ENCODE measurements at places on chromosomes 5 and 9. TPM values are rescaled to one million over a fixed set of nuclear protein-coding genes. Genes with fewer than 3 reads are reported as not detected.

CCIN gene
- 0.95 TPM for total RNA-seq

TXNDC8 gene
- total RNA-seq: not detected

CNTLN gene
- total RNA-seq: 7.7 TPM

EIF4E1B gene
- not detected for total RNA-seq

- DNase-seq: no peak
Measured at GRCh38 chr5:147880487-147880886, 2.0 kb downstream of the SCGB3A2 start.

DNA sequence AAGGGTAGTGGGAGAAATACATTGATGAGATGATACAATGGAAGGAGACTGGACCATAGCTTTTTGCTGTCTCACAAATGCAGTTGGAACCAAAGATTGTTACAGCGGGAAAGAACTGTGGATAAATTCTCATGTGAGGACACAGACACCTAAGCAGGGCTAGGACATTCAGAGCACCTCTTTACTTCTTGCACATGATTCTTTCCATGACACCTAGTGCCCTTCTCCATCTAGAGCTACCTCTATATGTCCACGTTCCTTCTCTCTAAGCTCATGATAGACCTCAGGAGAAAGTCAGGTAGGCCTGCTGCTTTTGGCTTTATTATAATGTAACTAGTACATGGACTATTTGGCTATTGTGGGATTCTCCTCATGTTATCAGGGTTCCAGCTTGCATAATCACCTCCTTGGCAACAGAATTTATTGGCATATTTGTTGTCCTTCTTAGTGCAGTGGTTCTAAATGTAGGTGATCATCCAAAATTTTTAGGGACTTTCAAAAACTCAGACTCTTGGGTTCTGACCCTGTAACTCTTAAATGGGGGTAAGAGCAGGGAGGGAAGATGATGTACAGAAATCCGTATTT, 27.2 kb downstream of the NR3C1 start:
- no peak for DNase-seq

DNA sequence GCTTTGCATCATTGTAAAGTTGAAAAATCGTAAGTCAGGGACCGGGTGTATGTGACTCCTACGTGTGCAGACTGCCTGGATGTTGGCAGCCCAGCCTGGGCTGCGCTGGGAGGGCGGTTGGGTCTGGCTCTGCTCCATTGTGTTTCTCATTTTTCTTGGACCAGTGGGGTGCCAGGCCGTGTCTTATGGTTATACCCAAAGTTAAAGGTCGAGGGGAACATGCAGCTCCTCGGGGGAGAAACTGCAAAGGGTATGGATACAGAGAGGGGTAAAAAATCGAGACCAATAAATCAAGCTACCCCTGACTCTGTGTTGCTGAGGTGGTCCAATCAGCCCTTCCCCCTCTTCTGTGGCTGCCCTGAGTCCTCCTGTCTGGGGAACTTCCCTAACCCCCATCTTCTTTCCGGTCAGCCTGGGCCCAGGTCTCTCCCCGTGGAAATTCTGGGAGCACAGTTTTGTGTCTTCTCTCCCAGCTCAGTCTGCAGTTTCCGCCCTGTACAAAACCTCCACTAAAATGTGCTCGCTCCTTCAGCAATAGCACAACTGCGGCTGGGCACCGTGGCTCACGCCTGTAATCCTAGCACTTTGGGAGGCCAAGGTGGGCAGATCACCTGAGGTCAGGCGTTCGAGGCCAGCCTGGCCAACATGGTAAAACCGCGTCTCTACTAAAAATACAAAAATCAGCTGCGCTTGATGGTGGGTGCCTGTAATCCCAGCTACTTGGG, 34.1 kb upstream of the UNC5A start:
- DNase-seq: no peak
